ENCODE measurements at places on chromosomes 2 and 18.

- no peak for DNase-seq
Measured at GRCh38 chr18:52667463-52668065, 327.6 kb downstream of the DCC start.

DNA sequence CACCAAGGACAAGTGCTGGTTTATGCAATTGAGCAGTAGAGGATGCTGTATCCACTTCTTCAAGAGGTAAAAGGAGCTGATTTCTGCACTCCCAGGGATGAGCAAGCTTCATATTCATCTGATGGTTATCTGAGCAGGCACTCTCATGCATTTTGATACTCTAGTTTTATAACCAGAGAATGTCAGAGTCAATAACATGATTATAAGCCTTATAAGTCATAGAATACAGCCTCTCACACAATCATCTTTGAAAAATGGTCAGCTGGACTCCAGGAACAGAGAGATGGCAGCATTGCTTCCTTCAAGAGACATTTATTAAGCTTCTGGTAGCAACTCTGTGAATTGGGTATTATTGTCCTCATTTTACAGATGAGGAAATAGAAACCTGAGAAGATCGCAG is 167.1 kb downstream of the SLC8A1 start:
- no peak for DNase-seq

- DNase-seq = no peak
Measured at GRCh38 chr18:22213333-22213973, 44.1 kb downstream of the GATA6 start.

DNA sequence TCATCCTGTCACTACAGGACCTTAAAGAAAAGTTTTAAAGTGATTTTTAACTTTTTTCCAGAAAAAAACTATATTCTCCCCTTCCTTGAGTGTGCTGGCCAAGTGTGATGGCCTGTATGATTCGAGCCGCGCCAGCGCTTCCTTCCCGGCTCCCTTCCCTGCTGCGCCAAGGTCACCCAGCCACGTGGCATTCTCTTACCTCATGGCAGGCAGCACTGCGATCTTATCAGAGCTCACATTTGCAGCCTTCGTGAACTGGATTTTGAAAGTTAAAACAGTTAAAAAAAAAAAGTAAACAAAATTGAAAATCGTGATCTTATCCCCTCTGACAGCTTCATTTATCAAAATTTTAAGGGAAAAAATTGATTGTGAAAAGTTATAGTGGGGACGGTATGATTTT is 279.8 kb downstream of the PTGR3 start:
- DNase-seq = no peak
